ENCODE measurements at places on chromosomes 7 and 10. TPM values are rescaled to one million over a fixed set of nuclear protein-coding genes. Genes with fewer than 3 reads are reported as not detected.

The ZPBP gene
- total RNA-seq, result not detected

The FAM241B gene
- total RNA-seq, result 28.9 TPM

The NEUROD6 gene
- total RNA-seq, result not detected

The GIMAP6 gene
- total RNA-seq, result 0.18 TPM

The PRR15 gene
- 21.2 TPM for total RNA-seq

The FIGNL1 gene
- total RNA-seq, result 6.4 TPM

The RHEB gene
- 127 TPM for total RNA-seq

The SFTPA1 gene
- total RNA-seq, result 4.4 TPM

The TDRD1 gene
- 0.57 TPM for total RNA-seq

The SND1 gene
- total RNA-seq, result 240 TPM

The HYAL4 gene
- not detected for total RNA-seq

DNA sequence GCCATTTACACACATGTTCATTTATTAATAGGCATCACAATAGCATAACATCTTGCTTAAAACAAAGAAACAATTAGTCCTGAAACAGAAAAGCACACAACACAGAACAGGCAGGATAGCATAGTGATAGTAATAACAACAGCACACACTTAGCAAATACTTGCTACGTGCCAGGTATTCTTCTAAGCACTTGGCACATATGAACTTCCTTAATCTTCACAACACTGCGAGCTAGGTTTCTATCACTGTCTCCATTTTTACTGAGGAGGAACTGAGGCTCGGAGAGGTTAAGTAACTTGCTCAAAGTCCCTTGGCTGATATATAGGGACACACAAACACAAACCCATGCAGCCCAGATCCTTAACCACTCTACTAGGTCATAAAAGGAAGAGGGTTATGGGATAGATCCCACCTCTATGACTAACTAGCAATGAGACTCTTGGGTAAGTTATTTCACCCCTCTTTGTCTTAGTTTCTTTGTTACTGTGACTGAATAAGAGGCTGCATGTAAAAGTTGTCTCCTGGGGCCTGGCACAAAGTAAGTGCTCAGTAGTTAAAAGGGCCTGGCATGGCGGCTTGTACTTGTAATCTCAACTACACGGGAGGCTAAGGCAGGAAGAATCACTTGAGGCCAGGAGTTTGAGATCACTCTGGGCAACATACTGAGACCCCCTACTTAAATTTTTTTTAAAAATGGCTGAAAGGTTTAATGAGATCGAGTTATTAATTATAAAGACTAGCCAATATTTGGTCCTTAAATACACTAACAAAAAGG, 181.0 kb upstream of the RHOBTB1 start:
- no peaks in the 10 kb centered on the region for H3K36me3 ChIP-seq
- no peak overlapping the region for H3K27ac ChIP-seq
- DNase-seq, result no peak
- no peak overlapping the region for H3K4me3 ChIP-seq

DNA sequence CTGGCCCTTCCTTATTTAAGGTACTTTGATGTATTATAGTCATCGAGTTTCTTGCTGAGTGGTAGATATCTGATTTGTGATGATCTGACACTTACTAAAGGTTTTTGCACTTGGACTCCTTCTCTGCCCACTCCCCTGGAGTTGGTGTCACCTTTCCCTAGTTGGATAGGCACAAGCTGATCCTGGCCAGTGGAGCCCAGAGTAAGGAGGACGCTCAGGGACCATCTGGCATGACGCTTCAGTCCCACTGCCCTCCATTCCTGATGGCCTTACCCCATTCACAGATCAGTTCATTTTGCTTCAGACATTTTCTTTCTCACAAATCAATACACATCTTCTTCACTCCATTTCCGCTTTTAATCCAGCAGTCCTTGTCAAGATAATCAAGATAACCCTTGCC, 20.1 kb downstream of the ASB15 start:
- H3K27me3 ChIP-seq, result no peaks in the 10 kb centered on the region
- no peak overlapping the region for H3K27ac ChIP-seq
- no peak for DNase-seq

DNA sequence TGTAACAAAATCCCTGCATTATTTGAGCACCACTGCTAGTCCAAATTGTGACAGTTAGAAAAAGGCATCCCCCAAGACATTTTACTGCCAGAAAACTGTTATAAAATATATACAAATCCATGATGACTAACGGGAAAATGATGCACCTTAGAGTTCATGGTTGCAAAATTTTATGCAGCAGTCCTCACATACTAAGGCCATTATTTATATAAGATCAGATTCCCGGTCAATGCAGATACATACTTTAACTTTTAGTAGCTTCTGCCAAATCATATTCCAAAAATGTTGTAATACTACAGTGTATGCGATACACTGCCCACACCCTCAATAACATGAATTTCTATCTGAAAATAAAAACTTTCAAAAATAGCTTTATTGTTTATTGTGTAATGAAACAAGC, 239.9 kb upstream of the ZNF32 start:
- no peaks in the 10 kb centered on the region for H3K36me3 ChIP-seq
- no peaks in the 10 kb centered on the region for H3K27me3 ChIP-seq
- DNase-seq, result no peak
- no peak overlapping the region for H3K27ac ChIP-seq
- no peak overlapping the region for H3K4me3 ChIP-seq
- H3K4me1 ChIP-seq, result peaks cover 8% of the 10 kb centered on the region

DNA sequence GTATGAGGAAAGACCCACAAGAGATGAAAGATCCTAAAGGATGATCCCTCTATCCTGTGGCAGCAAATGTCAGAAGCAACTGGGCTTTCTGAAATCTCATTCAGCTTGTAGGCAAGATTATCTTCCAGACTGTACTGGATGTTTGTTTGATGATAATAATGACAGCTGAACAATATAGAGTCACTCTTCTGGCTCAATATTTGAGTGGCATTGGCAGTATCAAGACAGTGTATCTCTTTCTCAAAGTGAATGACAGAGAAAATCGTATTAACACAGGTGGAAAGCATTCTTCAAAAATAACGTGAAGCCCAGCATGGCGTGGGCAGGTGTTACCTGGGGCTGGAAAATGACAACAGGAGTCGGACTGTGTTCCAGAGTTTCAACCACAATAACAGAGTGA, 114.5 kb downstream of the GPR37 start:
- no peaks in the 10 kb centered on the region for H3K4me1 ChIP-seq
- no peaks in the 10 kb centered on the region for H3K27me3 ChIP-seq
- H3K4me3 ChIP-seq, result no peak overlapping the region
- H3K27ac ChIP-seq, result no peak overlapping the region
- H3K36me3 ChIP-seq, result no peaks in the 10 kb centered on the region

DNA sequence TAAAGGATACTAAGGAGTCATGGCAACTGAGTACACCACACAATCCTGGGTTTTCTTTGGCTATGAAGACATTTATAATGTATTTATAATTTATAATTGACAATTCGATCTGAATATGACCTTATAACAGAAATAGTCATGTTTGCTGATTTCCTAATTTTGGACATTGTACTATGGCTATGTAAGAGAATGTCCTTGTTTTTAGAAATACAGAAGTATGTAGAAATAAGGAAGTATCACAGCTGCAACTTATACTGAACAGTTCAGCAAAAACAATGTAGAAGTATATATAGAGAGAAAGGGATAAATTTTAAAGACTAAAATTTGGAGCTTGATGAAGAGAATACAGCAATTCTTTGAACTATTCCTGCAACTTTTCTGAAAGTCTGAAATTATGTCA, 32.6 kb downstream of the PRLHR start:
- H3K4me3 ChIP-seq, result no peak overlapping the region
- H3K27me3 ChIP-seq, result no peaks in the 10 kb centered on the region
- no peak for DNase-seq
- no peak overlapping the region for H3K27ac ChIP-seq
- H3K4me1 ChIP-seq, result peaks cover 28% of the 10 kb centered on the region

- H3K27ac ChIP-seq, result no peak overlapping the region
- H3K27me3 ChIP-seq, result no peaks in the 10 kb centered on the region
- H3K4me3 ChIP-seq, result no peak overlapping the region
- H3K36me3 ChIP-seq, result no peaks in the 10 kb centered on the region
These were observed 53.2 kb upstream of the ZNF33B start for GRCh38 chr10:42691361-42692120.

DNA sequence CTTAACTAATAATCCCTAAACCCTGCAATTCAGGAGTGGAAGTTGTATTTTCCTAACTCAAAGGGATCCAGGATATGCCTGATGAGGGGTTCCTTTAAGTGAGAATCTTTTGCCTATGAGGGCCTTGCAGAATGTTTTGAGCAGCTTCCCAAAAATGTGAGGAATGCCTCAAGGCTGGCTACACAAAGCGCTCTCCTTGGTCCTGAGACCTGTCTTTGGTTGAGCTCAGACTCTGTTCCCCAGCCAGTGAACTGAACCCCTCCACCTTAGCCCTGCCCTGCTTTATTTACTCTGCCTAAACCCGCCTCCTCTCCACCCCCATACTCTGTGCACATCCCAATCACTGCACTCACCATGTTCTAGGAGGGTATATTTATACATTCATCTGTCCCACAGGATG, 108.6 kb downstream of the NRCAM start:
- no peak overlapping the region for H3K27ac ChIP-seq
- H3K27me3 ChIP-seq, result no peaks in the 10 kb centered on the region
- H3K4me3 ChIP-seq, result no peak overlapping the region
- H3K36me3 ChIP-seq, result no peaks in the 10 kb centered on the region
- peak; percentile 79 for DNase-seq

DNA sequence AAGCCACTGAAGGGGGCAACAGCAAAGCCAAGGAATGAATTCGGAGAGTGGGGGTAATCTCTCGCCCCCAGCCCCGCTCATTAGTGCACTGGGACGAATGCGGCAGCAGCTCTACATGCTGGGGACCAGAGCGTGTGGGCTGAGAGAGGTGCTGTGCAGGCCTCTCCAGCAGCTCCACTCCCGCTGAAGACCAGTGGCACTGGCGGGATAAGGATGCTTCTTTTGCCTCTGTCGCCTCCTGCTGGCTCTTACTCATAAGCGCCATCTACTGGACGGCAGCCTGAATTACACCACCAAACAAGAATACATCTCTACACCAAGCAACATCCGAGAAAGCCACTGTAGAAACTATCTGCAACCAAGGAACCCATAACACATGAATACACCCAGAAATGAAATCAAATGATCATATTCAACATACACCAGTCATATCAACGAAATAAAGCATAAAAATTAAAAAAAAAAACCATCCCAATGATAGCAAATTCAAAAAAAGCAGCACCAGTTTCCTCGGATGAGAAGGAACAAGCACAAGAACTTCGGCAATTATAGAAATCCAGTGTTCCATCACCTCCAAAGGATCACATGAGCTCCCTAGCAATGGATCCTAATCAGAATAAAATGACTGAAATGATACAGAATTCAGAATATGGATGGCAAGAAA, 79.0 kb upstream of the TMEM168 start:
- H3K36me3 ChIP-seq, result peaks cover 6% of the 10 kb centered on the region
- no peak overlapping the region for H3K27ac ChIP-seq
- DNase-seq, result peak; percentile 76

DNA sequence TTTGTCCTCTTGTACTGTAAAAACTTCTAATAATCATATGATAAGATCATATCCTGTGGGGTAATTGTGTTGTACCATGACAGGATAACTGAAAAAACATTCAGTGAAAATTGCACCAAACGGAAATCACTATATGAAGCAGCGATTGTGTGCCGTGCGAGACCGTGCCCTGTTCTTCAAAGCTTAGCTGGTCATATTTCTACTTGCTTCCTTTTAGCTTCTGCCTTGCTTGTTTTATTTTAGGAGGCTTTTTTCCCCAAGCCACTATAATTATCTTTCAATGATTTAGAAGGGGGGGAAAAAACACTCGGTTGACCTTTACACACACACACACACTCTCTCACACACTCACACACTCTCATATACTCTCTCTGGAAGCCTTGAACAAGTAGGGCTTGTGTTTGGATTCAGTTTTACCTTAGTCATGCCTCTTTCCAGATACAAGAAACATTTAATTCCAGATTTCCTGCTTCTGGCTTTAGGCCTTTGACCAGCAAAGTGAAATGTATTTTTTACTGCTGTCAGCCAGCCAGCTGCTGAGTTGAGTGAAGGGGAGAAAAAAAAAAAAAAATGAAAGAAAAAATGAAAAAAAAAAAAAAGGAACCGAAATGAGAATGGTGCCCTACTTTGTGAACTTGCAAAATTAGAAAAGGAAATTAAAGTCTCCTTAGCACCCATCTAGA, 181.4 kb downstream of the ARID5B start:
- no peak overlapping the region for H3K27ac ChIP-seq
- H3K27me3 ChIP-seq, result no peaks in the 10 kb centered on the region
- no peaks in the 10 kb centered on the region for H3K36me3 ChIP-seq
- H3K4me3 ChIP-seq, result no peak overlapping the region
- no peaks in the 10 kb centered on the region for H3K4me1 ChIP-seq
- DNase-seq, result no peak

GRCh38 chr10:12513003-12513365, 163.6 kb downstream of the CAMK1D start:
- no peak overlapping the region for H3K27ac ChIP-seq
- no peaks in the 10 kb centered on the region for H3K36me3 ChIP-seq
- no peak for DNase-seq
- no peaks in the 10 kb centered on the region for H3K27me3 ChIP-seq
- H3K4me1 ChIP-seq, result peaks cover 15% of the 10 kb centered on the region

DNA sequence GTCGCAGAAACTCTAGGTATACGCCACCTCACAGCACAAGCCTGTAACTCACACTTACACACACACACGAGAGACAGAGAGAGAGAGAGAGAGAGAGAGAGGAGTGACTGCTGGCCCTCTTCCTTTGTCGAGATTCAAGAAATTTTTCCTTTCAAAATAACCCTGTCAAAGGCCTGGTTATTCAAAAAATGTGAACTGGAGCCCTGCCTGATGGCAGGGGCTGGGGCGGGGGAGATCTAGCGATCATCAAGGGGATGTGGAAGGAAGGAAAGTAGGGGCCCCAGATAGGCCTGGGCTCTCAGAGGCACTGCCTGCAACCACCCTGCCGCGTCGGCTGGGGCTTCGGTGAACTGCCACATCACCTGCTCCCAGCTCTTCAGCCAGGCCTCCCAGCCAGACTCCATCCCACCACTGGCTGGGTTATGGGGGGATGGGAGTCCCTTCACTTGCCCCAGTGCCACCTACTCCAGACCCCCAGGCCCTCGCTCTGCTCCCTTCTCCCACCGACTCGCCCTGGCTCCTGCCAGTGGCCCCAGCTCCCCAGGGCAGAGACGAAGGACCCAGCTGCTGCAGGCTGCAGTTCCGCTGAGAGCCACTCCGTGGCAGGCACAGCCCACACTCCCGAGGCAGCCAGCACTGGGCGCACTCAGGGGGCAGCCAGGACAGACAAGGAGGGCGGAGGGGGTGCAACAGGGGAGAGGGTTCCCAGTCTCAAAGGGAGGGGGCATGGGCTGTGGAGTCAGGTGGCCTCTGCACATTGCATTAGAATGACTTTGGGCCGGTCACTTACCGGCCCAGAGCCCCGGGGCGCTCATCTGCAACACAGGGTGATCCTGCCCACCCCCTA, 15.3 kb downstream of the KCNH2 start:
- H3K4me1 ChIP-seq, result peaks cover 17% of the 10 kb centered on the region
- DNase-seq, result peak; percentile 83
- H3K36me3 ChIP-seq, result no peaks in the 10 kb centered on the region
- no peak overlapping the region for H3K4me3 ChIP-seq
- H3K27ac ChIP-seq, result no peak overlapping the region
- no peaks in the 10 kb centered on the region for H3K27me3 ChIP-seq

GRCh38 chr7:40544221-40544723, 409.5 kb downstream of the SUGCT start:
- H3K4me1 ChIP-seq, result peaks cover 6% of the 10 kb centered on the region
- no peaks in the 10 kb centered on the region for H3K27me3 ChIP-seq
- no peak overlapping the region for H3K4me3 ChIP-seq
- DNase-seq, result no peak
- H3K36me3 ChIP-seq, result no peaks in the 10 kb centered on the region

GRCh38 chr7:956031-956430, 1.6 kb upstream of the ADAP1 start:
- DNase-seq, result peak; percentile 7
- H3K4me3 ChIP-seq, result peak overlapping the region; percentile 43
- no peaks in the 10 kb centered on the region for H3K4me1 ChIP-seq
- H3K27ac ChIP-seq, result no peak overlapping the region
- H3K36me3 ChIP-seq, result no peaks in the 10 kb centered on the region
